Sciatic nerve (tissue), 2 donors: ENCODE measurements at places on chromosomes 11 and 22.

DNA sequence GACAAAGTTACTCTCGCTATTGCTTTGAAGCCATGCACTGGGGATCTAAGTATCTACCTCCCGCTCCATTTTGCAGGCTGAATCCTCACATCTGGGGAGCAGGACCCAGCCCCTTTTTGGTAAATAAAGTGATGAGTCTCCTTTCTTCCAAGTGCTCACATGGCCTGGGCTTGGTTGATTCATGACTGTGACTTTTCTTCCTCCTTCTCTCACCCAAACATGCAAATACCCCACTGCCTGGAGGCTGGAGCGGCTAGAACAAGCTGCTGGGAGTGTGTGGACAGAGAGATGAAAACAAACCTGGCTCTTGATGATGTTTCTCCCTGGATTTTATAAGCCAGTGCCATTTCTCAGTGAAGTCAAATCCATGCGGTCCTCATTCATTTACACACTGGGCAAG is 72.7 kb downstream of the TRIM29 start:
- no peak for DNase-seq

DNA sequence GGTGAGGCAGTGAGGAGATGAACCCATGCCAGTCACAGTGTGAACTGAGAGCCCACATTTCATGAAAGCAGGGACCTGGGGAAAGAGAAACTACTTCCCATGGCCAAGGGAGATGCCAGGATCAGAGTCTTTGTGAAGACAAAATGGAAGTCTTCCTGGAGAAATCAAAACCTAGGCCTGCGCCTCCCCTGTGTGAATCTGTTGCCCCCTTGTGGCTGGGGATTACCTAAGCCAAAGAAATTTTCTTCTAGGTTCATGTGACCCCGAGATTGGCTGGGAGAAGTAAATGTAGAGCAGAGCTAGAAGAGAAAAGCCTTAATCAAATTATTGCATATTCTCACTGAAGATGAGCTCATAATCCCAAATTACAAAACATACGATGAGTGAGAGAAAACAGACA is 1075.3 kb downstream of the TBC1D22A start:
- DNase-seq = no peak

GRCh38 chr11:69965821-69966582 is 112.1 kb upstream of the ANO1 start:
- no peak for DNase-seq

DNA sequence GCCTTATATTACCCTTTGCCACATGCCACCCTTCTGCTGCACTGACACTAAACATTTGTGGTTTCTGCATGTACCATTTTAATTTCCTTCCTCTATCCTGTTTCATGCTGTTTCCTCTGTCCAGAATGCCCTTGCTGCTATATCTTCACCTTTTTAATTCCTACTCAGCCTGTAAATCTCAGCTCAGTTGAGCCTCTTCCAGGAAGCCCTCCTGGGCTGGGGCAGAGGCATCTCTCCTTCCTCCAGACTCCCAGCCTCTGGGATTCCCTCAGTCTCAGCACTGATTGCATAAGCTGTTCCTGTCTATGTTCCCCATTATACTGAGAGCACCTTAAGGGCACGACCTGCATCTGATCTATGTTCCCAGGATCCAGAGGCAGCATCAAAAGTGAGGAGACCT is 98.7 kb downstream of the RNF169 start:
- DNase-seq = no peak
